Activated CD4-positive, alpha-beta T cell treated with anti-CD3 and anti-CD28 coated beads for 4 hours (primary cell): ENCODE measurements at places on chromosomes 16 and 17.

GRCh38 chr17:34465789-34466188 lies 102.8 kb upstream of the CCL1 start:
- no peak for DNase-seq

- no peak for DNase-seq
Measured at GRCh38 chr16:78415013-78415412, 315.6 kb downstream of the WWOX start.

DNA sequence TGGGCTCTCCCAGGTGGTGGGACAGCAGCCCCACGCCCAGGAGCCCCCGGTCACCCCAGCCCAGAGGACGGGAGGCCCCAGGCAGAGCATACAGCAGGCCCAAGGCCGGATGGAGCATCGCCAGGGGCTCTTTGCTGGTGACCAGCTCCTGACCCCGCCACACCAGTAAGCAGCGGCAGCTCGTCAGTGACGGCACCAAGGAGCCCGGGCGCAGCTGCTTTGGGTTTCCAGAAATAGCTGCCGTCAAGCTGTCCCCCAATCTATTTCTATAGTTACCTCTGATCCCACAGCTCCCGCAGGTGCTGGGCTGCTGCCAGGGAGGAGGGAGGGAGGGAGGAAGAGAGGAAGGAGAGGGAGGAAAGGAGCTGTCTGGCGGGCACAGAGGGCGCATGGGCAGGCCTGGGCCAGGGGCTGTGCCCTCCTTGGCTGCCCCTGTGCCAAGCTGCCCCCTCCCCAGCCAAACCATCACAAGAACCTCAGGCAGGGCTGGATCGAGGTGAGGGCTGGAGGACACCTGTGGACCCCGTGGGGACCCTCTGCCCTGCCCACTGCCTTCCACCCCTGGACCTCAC lies 10.8 kb upstream of the RASD1 start:
- DNase-seq: no peak

DNA sequence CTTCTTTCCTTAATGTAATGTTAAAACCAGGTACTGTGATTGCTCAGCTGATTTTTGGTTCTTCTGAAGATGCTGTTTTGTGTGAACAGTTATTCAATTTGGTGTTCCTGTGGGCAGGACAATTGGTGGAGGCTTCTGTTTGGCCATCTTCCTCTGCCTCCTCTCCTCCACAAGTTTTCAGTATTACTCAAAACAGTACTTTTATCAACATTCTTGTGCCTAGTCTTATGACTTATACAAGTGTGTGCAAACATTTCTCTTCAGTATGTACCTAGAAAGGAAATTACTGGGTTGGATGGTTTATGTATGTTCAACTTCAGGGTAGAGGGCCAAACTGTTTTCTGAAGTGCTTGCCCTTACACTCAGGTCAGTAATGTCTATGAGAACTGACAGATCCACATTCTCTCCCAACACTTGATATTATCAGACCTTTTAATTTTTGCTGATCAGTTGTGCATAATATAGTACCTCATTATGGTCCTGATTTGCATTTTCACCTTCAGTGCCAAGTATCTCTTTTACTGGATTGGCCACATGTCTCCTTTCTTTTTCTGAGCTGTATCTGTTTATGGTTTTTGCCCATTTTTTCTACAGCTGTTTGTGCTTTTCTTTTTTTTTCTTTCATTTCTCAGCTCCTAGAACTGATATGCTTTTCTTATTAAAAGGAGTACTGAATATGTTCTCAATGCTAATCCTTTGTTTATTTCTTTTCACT lies 50.9 kb downstream of the ERCC4 start:
- DNase-seq: no peak

DNA sequence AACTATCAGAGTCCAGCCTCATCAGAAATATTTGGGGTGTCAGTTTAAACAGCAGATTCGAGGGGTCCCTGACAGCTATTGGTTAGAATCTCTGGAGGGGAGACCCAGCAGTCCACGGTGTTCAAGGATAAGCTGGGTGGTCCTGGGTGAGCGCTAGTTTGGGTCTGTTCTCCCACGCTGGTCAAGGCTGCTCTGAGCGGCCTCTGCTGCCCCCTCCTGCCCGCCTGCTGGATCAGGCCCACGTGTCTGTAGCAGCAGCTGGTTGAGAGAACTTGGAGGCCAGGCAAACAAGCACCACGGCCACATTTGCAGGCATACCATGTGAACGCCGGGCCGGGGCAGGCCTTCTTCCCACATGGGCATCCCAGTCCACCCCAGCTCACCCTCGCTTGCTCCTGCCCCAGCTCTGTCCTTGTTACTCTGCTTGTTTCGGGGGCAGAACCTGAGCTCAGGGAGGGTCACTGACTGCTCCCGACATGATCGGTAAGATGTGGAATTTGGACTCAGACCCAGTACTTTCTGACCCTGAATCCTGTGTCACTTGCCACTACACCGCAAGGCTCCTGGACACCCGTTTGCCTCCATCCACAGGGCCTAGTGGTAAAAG lies 7.4 kb downstream of the FOXF1 start:
- no peak for DNase-seq
